Omental fat pad (tissue), 4 donors: ENCODE measurements at places on chromosomes 3 and 15.

- DNase-seq = no peak
Observed at GRCh38 chr3:106191211-106191610, 322.4 kb upstream of the CBLB start.

GRCh38 chr3:70647094-70647493, 334.7 kb upstream of the MDFIC2 start:
- DNase-seq = no peak

GRCh38 chr3:164458986-164459385, 619.3 kb downstream of the SI start:
- no peak for DNase-seq

DNA sequence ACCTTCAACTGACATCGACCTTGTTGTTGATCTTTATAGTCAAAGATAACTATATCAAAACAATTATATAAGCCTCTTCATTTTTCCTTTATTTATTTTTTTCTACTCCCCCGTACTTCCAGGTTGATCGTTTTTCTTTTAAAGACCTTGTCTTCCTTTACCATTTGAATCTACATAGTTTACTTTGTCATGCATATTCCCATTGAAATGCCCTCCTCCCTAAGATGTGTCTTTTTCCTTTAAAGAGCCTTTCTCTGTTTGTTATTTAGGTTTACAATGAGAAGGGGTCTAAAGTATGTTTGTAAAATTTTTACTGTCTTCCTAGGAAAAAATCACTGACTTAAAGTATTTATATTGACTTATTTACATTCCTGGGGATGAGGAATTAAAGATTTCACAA, 29.4 kb upstream of the ZNF717 start:
- DNase-seq = no peak

DNA sequence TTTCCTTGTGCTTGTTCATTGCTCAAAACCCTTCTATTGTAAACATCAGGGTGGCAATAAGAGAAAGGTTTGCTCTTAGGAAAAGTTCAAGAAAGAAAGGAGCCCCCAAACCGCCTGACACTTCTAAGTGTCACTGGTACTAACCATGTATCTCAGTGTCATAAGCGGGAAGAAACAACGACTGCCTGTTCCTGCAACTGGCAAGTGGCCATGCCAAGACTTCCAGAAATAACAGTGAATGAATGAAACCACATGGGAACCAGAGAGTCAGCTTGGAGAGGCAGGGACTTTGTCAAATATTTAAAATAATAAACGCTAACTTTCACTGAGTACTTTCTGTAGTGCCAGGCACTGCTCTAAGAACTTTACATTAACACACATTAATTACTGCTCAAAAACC, 1.1 kb downstream of the PLSCR2 start:
- no peak for DNase-seq

- DNase-seq = no peak
Observed at GRCh38 chr15:33782966-33783365, 185.3 kb upstream of the CHRM5 start.

- DNase-seq = no peak
Observed at GRCh38 chr3:127197300-127198189, 4.6 kb downstream of the PRR23E start.

DNA sequence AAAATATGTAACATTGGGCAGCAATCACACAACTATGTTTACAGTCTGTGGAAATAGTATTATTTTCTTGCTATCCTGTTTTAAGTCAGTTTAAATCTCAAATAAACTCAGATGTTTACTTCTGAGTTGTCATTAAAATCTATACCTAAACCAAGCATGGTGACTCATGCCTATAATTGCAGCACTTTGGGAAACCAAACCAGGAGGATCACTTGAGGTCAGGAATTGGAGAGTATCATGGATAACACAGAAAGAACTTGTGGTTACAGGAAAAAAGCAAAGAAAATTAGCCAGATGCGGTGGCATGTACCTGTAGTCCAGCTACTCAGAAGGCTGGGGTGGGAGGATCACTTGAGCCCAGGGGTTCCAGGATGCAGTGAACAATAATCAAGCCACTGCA, 631.6 kb upstream of the EPHA6 start:
- no peak for DNase-seq

DNA sequence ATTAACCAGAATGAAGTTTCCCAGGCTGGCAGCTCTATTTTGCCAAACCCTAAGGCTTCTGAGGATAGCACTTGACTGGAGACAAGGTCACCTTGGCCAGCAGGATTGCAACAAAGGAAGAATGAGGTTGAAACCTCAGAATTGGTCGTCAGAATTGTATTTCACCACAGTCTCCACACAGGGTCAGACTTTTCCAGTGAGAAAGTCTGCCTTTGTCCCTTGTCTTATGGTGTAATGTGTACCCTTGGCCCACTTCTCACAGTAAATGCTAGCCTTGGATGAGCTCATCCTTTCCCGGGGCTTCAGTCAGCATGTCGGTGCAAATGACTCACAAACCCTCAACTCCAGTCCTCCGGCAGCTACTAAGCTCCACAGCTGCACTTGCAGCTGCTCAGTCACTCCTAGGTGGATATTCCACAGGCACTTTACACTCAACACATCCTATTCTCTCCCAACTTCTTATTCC, 19.7 kb downstream of the SSR3 start:
- no peak for DNase-seq

DNA sequence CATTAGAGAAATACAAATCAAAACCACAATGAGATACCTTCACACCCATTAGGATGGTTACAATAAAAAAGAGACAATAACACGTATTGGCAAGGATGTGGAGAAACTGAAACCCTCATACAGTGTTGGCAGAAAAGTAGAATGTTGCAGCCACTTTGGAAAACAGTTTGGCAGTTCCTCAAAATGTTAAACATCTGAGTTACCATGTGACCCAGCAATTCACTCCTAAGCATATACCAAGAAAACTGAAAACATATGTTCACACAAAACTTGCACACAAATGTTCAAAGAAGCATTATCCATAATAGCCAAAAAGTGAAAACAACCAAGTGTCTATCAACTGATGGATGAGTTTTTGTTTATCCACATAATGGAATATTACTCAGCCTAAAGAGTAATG, 166.9 kb upstream of the FAM3D start:
- no peak for DNase-seq

GRCh38 chr3:4850928-4851265, 128.3 kb upstream of the BHLHE40 start:
- no peak for DNase-seq

DNA sequence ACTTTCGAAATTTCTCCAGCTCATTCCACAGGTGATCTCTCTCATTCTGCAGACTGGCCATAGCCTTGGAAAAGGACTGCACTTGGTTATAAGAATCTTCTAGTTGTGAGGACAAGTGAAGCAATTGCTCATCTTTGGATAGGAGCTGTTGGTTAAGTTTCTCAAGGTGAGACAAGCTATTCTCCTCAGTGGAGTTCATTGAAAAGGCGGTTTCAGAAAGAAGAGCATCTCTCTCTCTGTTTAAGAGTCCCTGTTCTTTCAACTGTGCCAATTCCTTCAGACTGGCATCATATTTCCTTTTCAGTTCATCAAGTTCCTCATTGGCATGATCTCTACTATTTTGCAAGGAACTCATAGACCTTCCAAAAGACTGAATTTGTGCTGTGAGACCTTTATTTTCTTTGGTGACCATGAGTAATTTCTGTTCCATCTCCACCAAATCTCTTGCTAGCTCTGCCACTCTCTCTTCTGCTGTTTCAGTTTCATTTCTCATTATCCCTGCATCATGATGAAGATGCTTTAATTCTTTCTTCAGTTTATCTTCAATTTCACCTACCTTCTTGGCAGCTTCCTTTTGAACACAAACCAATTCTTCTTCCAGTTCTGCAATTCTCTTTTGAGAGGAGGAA, 30.2 kb upstream of the HCLS1 start:
- no peak for DNase-seq

- no peak for DNase-seq
Observed at GRCh38 chr3:66348704-66349103, 127.9 kb downstream of the SLC25A26 start.

DNA sequence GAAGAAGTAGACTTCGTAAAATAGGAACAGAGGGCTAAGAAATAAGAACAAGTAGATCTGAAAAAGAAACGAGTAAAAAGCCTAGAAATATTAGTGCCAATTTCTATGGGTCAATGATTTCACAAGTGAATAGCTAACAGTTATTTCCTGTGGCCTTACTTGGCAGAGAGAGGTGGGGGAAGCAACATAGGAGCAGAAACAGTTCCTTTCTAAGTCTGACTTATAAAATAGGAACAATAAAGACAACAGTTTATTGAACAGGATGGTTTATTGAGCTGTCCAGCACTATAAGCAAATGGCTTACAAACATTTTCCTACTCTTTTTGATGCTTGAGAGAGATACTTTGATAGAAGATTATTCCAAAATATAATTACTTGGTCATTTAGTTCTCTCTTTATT, 37.9 kb downstream of the AGTR1 start:
- no peak for DNase-seq

DNA sequence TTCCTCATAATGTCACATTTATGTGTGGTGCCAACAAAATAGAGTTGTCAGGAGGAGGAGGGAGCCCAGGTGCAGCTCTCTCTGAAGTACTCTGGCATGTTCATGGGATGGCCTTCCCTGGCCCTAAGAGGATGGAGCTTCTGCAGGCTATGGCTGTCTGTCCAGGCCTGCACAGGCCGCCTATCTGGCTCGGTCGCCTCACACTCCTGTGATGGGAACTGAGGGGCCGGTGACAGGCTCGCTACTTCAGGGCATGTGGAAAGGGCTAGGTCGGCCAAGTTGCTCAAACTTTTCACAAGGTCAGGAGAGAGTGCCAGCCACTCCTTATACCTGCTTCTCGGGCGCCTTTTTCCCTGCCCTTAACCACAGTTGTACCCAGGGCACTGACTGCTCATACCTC, 51.1 kb downstream of the SOX14 start:
- DNase-seq = no peak

DNA sequence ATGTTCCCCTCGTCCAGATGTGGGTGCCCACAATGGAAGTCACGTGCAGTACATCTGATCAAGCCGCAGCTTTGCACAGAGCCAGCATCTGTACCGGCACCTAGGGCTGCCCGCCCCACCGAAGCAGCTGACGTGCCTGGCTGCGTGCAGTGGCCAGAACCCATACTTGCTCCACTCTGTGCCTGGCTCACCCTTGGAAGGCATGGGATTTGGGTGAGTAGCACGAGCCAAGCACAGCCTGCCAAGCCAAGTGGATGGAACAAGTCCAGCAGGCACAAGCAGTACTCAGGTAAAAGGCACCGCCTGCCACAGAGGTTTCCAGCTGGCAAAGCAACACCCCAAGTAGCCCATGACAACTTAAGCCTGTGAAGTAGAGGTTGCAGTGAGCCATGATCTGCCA, 261.3 kb downstream of the TBC1D5 start:
- no peak for DNase-seq

DNA sequence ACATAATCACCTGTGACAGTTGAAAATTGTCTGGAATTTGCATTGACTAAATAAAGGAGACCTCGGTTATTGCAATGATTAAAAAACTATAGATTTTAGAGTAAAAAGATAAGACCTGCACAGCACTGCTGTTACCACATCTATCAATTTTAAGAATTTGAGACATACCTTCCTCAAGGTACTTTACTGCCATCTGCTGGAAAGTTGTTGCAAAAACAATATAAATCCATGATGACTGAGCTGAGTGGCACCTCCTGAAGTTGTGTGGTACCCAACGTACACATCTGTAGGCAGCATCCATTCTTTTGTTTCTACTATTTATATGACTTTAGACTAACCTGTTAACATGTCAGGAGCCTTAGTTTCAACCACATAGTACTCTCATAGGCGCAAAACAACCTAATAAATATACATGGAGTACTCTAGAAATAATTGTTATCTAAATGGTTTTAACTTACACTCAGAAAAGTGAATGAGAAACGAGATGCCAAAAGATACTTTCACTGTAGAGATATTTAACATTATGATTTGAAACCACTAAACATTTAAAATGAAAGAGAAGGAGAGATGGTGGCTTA, 106.7 kb downstream of the GHSR start:
- no peak for DNase-seq

- DNase-seq = no peak
Observed at GRCh38 chr3:149648525-149648924, 9.3 kb downstream of the WWTR1 start.

GRCh38 chr15:96234109-96234892, 96.2 kb upstream of the NR2F2 start:
- DNase-seq = no peak

DNA sequence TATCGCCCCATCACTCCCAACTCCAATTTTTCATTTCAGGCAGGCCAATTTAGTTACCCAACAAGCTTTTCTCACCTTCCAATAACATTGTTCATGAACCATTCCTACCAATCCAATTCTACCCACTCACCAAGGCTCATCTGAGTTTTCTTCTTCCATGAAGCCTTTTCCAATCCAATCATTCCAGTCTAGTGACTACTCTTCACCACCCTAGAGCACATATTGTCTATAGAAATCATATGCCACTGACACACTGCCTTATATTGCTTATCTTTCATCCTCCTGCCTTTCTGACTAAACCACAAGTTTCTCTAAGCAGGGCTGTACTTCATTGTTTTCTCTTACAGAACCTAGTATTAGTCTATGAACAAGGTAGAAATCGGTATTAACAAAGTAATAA, 11.4 kb downstream of the CCDC14 start:
- DNase-seq = no peak

DNA sequence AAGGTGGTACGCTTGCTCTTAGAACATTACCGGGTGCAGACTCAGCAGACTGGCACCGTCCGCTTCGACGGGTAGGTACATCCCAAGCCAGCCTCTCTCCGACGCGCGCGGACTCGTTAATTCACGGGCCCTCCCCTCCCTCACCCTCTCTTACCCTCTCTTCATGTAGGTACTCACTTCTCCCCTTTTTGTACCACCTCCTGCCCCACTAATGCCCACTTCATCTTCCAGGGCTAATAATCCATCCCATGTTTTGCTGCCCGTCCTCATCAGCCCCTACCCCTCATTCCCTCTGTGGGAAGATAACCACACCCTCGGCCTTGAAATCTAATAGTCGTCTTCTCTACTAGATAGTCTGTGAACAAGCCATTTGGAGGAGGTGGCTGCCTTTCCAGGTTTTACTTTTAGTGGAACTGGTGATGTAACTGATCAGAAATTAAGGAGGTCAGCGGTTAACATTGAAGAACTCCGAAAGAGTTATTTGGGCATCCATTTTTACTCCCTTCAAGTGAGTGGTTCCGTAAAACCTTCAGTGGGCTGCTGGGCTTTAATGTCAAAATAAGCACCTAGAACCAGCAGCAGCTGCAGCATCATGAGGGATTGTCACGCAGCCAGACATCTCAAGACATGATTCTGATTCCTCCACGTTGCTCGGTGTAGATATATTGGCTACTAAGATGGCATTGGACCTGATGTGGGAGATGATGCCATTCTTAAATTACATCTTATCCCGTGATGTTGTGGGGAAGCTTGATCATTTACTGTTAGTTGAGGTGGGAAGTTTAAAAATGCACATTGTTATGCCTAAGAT, 1.3 kb downstream of the FEM1B start:
- DNase-seq = no peak

- no peak for DNase-seq
Observed at GRCh38 chr3:187044867-187045552, 94.3 kb downstream of the RPL39L start.

GRCh38 chr3:30123755-30124154, 482.6 kb upstream of the TGFBR2 start:
- no peak for DNase-seq
